ENCODE measurements at places on chromosomes 1 and 21. TPM values are rescaled to one million over a fixed set of nuclear protein-coding genes. Genes with fewer than 3 reads are reported as not detected.

TM2D1 gene
- total RNA-seq, result 24.7 TPM

PAPPA2 gene
- not detected for total RNA-seq

TRAPPC10 gene
- 213 TPM for total RNA-seq

LRP8 gene
- total RNA-seq, result 24.9 TPM

ATAD3C gene
- total RNA-seq, result 2.2 TPM

CHD5 gene
- 0.73 TPM for total RNA-seq

LCE4A gene
- not detected for total RNA-seq

SELL gene
- 149 TPM for total RNA-seq

SLAMF1 gene
- total RNA-seq, result 1.1 TPM

CAMK1G gene
- not detected for total RNA-seq

KIF14 gene
- 0.40 TPM for total RNA-seq

LCE5A gene
- not detected for total RNA-seq

LHX4 gene
- total RNA-seq, result 0.08 TPM

C1orf115 gene
- 0.75 TPM for total RNA-seq

MYOC gene
- not detected for total RNA-seq

PYGO2 gene
- 32.1 TPM for total RNA-seq

ZNF695 gene
- not detected for total RNA-seq

LRRN2 gene
- 0.10 TPM for total RNA-seq

TGFBR3 gene
- 243 TPM for total RNA-seq

ADAMTS1 gene
- total RNA-seq, result 12.5 TPM

S100A3 gene
- not detected for total RNA-seq

CADM3 gene
- not detected for total RNA-seq

RHOU gene
- total RNA-seq, result 0.82 TPM

ZBTB8B gene
- total RNA-seq, result not detected

ITGB2 gene
- total RNA-seq, result 1,250 TPM

DCLRE1B gene
- total RNA-seq, result 5.9 TPM

VPS45 gene
- total RNA-seq, result 41.1 TPM

CRP gene
- not detected for total RNA-seq

CHIA gene
- not detected for total RNA-seq

UBL4B gene
- total RNA-seq, result not detected

KRTAP19-6 gene
- not detected for total RNA-seq

TIE1 gene
- 4.5 TPM for total RNA-seq

PTPN7 gene
- total RNA-seq, result 196 TPM

ZNF669 gene
- 16.2 TPM for total RNA-seq

KCNE2 gene
- not detected for total RNA-seq

JAM2 gene
- total RNA-seq, result not detected

POGZ gene
- total RNA-seq, result 129 TPM

CRABP2 gene
- 3.0 TPM for total RNA-seq

CHI3L2 gene
- total RNA-seq, result 17.0 TPM

GJA4 gene
- total RNA-seq, result not detected

REN gene
- total RNA-seq, result not detected

OR2T11 gene
- total RNA-seq, result not detected

LCE1F gene
- not detected for total RNA-seq

PRAMEF2 gene
- total RNA-seq, result not detected

LMX1A gene
- total RNA-seq, result not detected

XCL1 gene
- total RNA-seq, result 11.4 TPM
